HS-27A (cell line): ENCODE measurements at places on chromosomes 3 and 15.

DNA sequence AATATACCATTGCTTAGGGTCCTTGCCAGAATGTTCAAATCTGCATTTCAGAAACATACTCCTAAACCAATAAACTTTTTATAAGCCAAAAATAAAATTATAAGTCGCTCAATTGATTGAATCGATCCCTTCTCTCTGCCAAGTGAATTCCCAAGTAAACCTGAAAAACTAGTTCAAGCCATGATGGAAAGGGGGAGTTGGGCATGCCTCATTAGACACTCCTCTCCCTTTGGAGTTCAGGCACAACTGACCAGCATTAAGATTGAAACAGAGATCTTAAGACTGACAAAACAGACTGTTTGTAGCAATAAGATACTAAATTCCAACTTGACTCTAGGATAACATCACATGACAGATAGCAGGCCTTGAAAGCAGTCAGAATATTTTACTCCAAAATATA lies 113.7 kb upstream of the RASGRP1 start:
- DNase-seq, result no peak

DNA sequence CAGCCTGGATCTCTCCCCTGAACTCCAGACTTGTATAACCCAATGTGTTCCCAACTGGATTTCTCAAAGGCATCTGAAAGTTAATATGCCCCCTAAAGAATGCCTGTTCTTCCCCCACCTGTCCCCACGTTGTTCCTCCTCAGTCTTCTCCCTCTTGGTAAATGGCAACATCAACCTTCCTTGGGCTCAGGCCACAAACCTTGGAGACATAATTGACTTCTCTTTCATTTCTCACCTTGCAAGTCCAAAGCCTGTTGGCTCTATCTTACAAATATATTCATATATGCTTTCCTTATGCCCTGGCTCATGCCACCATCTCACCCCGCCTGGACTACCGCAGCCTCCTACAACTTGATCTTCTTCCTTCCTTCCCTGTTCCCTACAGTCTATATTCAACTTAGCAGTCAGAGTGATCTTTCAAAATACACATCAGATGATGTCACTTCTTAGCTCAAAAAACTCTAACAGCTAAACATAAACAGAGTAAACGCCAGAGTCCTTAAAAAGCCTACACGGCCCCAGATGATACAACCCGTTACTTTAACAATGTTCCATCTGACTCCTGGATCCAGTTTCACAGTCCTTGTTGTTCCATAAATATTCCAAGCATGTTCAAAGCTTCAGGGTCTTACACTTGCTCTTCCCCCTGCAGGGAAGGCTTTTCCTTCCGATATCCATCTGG lies 66.2 kb downstream of the ETV5 start:
- DNase-seq, result no peak

DNA sequence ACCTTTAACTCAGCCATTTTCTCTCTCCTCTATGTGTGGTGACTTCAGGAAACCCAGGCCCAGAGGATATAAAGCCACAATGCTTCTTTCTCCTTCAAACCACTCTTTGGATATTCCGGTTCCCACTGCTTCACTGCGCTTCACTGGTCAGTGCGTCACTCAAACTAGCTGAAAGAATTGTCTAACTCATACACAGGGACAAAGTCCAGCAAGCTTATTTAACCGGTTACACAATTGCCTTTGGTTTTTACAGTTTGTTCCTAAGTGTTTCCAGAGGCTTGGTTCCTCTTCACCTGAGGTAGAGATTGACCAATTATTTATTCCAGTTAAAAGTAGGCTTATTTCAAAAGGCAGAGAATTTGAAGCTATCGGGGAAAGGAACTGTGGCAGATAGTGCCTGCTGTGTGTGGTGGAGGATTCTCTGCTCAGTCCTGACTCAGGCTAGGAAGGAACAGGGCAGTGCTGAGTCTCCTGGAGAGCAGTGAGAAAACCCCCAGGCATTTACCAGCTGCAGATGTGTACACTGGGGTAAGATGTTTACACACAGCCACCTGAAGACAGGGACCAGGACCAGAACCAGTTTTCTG lies at the start of gene HGD:
HGD (minus strand) TSS at position 145 of the 587 bp plus-strand sequence; CDS start at position 17, 128 bp downstream.
- no peak for DNase-seq

GRCh38 chr3:196631682-196632045 lies 7.8 kb upstream of the NRROS start:
- no peak for DNase-seq

GRCh38 chr3:165983284-165983683 lies 146.1 kb upstream of the BCHE start:
- no peak for DNase-seq

GRCh38 chr3:33868309-33868708 lies 69.9 kb downstream of the PDCD6IP start:
- DNase-seq, result no peak

DNA sequence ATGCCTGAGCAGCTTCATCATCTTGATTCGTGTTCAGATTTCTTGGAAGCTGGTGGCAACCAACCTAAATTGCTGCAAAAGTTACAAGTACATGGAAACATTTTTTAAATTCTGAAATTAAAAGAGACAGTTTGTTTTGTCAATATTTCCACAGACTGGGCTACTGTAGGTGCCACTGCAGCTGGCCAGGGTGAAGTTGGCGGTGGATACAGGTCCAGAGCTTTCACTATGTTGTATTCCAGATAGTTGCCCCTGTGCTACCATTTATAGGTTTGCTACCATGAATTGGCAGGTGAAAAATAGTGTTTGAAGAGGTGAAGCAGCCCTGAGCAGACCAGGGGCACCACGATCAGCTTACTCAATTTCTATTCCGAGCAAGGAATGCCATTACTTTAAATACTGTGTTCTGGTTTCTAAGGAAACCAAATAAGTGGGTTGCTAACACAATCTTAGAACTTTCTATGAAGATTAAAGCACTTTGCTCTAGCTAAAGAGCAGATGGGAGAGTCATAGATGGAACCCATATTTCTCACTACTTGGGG lies 21.2 kb upstream of the SHC4 start:
- DNase-seq, result no peak

DNA sequence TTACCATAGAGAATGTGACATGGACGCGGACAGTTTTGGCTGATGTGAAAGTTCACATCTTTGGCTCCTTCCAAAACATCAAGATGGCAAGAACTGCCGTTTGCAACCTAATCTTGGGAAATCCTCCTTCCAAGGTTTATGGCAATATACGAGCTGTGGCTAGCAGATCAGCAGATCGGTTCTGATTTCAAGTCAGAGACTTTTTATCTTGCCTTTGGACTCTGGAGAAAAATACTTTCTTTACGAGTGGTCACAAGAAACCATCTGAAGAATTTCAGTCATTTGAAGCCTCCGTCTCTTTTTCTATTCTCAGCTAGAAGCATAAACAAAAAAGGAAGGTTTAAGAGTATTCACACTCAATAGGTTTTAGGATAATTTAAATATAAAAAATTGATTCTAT lies 153.5 kb upstream of the MEIS2 start:
- DNase-seq, result peak; percentile 33

DNA sequence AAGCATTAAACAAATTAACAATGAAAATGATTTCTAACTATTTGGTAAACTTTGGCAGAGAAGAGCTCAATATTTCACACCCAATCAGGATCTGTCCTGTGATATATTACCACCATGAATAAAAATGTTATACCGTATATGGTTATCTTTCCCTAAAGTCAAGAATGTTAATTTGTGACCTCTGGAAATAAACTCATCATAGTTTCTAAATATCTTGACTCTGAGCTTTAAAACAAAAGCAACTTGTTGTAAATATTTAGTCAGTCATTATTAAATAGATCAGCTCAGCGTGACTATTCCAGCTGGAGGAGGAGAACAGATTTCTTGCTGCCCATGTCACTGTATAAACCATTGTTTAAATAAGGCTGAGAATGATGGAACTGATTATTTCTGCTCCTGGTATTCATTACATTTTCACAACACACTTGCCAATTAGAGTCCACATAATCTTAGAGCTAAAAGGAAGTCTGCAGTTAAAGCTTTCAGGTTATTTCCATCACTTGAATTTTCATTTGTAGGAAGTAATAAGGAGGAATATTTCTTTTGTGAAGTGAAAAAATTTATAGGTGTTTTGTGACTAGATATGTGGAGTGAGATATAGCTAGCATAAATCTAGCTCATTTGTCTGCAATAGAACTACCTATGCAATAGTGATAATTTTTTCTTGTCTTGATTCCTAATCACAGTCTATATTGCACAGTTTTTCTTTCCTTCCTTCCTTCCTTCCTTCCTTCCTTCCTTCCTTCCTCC lies 106.5 kb upstream of the P2RY1 start:
- no peak for DNase-seq

GRCh38 chr15:37221671-37222145 lies 121.4 kb upstream of the MEIS2 start:
- no peak for DNase-seq

GRCh38 chr3:151350656-151351055 lies 21.3 kb upstream of the P2RY13 start:
- no peak for DNase-seq

DNA sequence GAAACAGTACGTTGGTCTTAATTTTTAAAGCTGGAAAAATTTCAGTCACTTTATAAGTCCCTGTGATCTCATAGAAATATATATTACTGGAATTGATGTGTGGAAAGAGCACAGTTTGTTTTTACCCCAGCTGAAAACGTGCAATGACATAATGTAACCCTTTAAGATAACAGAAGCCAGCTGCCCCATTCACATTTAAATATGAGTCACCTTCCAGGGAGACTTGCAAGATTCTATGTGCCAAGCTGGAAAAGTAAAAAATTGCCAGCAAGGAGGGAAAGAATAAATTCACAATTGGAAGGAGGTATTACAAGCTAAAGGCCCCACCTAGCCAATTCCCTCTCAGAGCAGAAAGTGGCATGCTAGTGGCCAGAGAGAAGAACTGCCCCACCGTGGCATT lies 50.2 kb downstream of the SAMMSON start:
- no peak for DNase-seq

DNA sequence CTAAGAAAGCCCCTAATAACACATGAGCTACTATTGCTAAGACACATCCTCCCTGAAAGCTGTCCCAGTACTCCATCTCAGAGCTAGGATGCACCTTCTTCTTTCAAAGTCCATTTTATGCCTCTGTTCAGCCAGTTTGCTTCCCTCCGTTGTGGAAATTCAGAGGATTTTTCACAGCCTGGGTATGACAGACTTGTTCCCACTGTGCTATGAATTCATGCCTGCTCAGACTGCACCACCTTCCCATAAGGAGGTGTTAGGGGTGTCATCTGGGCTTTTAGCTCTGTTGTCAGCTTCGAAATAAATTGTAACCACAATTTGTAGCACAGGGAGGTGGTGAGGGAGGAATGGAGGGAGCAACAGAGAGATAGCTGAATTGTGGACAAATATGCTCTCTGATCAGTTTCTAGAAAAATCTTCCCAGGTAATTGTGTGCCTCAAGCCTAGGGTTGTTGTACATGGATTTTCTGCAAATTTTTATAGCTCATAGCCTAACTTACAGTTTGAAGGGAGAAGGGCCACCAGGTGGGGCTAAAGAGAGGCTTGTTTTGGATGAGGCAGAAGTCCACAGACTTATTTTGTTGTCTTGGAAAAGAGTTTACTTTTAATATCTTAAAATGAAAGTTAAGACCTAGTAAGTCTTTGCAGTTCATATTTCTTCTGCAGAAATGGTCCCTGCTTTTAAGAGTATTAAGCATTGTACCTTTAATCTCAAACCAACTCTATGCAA lies 462.0 kb downstream of the PDCD6IP start:
- no peak for DNase-seq

DNA sequence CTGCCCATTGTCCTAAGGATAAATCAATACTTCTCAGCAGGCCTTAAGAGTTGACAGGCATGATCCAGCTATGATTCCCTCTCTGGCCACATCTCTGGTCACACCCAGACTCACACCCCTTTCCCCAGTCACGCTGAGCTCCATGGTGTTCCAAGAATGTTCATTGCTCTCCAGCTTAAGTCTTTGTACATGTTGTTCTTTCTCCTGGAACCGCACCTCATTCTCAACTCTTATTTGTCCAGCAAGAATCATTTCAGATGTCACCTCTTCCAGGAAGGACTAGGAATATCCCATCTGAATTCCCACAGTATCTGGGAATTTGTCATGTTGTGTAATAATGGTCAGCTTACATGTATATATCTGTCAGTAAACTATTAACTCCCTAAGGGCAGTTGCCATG lies 118.3 kb upstream of the GALNT15 start:
- DNase-seq, result no peak
